NCI-H1417 (cell line): ENCODE measurements at places on chromosomes 12 and 14.

DNA sequence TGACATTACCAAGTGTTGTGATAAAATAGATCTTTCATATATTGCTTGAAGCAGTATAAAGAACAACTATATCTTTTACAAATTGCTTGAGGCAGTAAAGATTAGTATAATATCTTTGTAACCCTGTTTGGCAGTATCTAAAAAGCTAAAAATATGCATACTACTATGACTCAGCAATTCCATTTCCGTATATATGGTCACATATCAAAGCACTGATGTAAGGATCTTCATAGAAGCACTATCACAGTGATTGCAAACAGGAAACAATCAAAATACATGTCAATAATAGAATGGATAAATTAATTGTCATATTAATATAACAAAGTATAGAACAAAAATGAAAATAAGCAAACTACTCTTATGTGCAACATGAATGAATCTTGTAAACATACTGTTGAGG lies 158.4 kb upstream of the IGF1 start:
- no peak for DNase-seq

GRCh38 chr12:24084800-24085199 lies 135.3 kb upstream of the SOX5 start:
- DNase-seq, result no peak

- no peak for DNase-seq
Measured at GRCh38 chr12:121916719-121917118, 1.7 kb upstream of the CFAP251 start.

- peak; percentile 54 for DNase-seq
Measured at GRCh38 chr12:102682366-102683289, 202.3 kb upstream of the IGF1 start.

DNA sequence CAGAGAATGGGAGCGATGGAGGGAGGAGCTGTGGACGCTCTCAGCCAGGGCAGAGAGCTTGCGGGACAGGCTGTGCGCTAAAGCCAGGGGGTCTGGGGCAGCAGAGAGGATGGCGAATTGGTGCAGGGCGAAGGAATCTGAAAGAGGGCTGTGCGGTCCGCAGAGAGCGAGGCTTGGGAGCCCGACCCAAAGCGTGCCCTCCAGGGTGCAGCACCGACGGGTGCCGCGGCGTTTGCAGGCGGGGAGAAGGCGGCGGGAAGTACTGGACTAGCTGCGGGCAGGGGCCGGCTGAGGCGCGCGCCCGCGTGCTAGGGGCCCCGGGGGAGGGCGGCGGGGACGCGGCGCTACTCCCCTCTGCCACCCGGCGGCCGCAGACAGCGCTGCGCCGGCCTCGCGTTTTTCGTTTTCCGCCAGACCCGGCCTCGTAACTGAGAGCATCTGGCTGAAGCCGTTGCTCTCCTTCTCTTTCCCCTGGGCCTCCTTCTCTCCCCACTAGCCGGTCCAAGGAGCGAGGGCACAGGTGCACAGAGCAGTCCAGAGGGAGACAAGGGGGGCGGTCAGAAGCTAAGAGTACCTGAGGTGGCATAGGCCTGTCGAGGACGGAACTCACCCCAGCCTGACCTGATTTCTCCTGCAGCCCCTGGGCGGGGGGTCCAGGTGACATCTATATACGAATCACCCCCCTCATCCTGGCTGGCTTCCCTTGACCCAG lies 24.9 kb downstream of the SLC6A12 start:
- DNase-seq, result peak; percentile 9
